ENCODE measurements at places on chromosomes 3 and 15.

- DNase-seq = peak; percentile 88
Observed at GRCh38 chr3:58628823-58629562, 37.6 kb downstream of the FAM3D start.

DNA sequence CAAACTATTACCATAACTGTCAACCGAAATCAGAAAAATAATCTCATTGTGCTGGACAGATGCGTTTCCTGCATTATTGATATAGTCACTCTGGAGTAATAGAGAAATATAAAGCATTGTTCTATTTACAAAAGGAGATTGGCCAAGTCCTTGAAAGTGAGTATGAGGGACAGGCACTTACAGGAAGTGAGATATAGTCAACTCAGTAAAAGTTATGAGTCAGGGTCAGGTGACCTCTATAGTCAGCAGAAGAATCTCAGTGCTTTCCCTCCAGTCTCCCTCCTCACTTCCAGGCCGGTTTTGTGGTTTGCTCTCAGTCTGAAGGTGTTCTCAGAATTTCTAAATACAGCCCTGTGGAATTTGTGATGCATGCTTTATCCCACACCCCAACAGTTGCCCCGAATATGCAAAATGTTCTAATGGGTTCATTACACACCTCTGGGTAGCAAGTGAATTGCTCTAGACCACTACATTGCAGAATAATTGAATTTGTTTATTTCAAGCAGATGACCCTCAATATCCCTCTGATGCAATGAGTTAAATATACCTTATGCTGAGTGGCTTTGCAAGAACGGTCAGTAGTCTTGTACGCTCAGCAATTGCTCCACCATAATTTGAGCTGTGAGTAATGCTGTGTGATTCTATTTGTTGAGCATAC is 787.7 kb downstream of the MCTP2 start:
- no peak for DNase-seq

DNA sequence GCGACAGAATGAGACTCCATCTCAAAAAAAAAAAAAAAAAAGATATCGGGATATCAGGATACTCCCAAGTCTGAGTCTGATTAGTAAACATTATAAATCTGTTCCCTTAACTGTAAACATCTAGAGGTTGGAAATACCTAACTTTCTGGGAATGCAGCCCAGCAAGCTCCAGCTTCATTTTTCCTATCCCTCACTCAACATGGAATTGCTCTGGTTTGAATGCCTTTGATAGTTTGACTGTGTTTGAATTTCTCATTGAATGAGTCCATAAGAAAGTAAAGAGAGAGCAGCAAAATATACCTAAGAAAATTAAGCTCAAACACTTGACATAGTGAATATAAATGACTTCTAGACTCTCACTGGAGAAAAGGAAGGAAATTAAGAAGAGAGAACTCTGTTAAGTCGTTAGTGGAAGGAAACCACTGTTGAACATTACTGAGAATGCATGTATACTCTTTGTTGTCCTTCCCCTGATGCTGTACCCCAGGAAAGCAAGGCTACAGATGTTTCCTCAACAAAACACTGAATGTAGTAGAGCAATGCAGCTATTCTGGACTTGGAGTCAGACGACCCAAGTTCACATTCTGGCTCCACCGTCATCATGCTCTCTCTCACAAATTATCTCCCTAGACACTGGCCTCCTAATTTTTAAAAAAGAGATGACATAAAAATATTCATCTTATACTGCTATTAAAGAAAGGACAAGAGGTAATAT is 62.4 kb downstream of the CD200 start:
- peak; percentile 37 for DNase-seq

DNA sequence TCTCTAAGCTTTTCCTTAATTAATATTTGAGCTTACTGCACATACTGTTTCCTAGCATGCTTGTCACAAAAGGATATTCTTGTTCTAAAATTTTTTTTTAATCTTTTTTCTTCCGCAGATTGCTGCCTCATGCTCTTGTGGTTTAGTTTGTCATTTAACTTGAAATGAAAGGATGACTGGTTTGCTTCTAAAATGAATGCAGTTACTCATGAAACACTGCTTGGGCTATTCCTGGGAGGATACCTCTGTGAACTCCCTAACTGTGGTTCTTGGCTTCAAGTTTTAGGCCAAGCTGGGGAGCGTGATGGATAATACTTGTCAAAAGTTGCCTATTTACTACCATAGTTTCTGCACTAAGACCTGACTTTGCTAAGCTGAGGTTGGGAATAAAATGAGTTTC is 64.0 kb downstream of the USP13 start:
- no peak for DNase-seq

DNA sequence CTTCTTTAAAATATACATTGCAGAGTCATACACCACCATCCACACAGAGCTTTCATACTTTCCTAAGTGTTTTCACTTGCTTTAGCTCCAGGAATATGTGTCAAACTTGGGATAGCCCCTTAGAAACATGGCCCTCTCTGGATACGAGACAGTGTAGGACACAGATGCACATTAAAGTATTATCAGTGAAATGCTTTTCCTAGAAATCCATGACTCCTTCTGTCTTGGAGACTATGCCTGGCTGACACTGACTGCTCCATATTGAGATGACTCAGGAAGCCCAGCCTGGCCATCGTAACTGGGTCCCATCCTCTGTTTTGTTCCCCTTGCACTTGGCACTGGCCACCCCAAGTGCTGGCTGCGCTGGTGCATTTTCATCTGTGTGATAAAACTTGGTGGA is 204.8 kb downstream of the PDZRN3 start:
- no peak for DNase-seq

GRCh38 chr15:90154861-90155626 is 46.1 kb upstream of the SEMA4B start:
- no peak for DNase-seq

- DNase-seq = peak; percentile 25
Observed at GRCh38 chr15:47796830-47797229, 79.5 kb downstream of the SEMA6D start.

GRCh38 chr3:2727610-2728318 is 382.4 kb downstream of the IL5RA start:
- DNase-seq = no peak

DNA sequence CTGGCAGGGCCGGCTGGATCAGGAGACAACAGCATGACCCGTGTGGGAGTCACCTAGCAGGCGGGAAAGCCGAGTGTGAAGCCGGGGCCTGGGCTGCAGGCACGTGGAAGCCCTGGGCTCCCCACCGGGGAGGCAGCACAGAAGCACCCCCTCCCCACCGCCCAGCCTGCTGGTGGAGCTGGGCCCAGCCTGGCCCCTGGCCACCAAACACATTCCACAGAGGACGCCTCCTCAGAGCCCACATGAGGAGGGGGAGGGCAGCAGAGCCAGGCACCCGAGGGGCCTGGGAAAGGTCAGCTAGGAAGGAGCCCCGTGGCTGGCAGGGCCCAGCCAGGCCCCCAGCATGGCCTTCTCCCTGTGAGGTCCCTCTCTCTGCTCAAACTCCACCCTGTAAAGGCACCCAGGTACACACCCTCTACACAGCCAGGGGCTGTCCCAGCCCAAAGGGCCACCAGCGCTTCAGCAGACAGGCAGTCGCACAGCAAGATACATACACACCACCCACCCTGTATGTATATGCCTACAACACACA is 4.5 kb downstream of the PLXNB1 start:
- DNase-seq = no peak

- DNase-seq = no peak
Observed at GRCh38 chr15:69032031-69032430, 17.5 kb downstream of the NOX5 start.

Measured in right hindlimb (tissue), 1 donor.